Neural progenitor cell (in vitro differentiated cells): ENCODE measurements at places on chromosomes 1 and 21. TPM values are rescaled to one million over a fixed set of nuclear protein-coding genes. Genes with fewer than 3 reads are reported as not detected.

DNA sequence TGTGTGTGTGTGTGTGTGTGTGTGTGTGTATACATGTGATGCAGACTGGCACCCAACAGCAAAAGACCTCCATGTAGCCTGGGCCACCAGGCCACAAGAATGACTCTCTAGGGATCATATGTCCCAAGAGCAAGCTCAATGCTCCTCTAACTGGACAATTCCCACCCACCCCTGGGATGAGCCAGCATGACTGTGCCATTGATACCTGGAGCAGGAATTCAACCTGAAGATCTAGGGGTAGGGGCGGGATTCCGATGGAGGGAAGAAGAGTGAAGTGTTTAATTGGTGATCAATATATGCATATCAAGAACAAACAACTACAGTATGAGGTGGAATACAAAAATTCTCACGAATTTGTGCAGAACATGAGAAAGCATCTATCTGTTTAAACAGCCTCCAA, 136.2 kb downstream of the PSMG1 start:
- DNase-seq, result no peak

DNA sequence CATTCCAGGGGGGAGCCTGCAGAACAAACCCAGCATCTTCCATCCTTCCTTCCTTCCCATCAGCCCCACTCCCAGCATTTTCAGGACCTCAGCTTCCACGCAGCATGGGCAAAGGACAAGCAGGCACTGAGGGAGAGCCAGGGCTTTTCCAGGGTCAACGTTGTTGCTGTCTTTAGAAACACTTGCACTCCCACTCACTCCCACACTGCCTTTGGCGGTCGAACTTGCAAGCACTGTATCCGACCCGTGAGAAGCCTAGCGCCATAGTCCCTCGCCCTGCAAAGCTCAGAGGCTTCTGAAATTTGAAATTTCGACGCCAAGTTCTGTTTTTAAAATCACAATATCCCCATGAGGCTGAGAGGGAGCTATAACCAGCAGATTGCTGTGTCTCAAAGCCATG, 47.4 kb downstream of the KCNAB2 start:
- DNase-seq, result no peak

GRCh38 chr1:228734881-228735801, at the start of gene RHOU:
TSS of gene RHOU (plus strand) at chr1:228735479. CDS start at chr1:228735743, 264 bp downstream.
- peak; percentile 88 for DNase-seq

DNA sequence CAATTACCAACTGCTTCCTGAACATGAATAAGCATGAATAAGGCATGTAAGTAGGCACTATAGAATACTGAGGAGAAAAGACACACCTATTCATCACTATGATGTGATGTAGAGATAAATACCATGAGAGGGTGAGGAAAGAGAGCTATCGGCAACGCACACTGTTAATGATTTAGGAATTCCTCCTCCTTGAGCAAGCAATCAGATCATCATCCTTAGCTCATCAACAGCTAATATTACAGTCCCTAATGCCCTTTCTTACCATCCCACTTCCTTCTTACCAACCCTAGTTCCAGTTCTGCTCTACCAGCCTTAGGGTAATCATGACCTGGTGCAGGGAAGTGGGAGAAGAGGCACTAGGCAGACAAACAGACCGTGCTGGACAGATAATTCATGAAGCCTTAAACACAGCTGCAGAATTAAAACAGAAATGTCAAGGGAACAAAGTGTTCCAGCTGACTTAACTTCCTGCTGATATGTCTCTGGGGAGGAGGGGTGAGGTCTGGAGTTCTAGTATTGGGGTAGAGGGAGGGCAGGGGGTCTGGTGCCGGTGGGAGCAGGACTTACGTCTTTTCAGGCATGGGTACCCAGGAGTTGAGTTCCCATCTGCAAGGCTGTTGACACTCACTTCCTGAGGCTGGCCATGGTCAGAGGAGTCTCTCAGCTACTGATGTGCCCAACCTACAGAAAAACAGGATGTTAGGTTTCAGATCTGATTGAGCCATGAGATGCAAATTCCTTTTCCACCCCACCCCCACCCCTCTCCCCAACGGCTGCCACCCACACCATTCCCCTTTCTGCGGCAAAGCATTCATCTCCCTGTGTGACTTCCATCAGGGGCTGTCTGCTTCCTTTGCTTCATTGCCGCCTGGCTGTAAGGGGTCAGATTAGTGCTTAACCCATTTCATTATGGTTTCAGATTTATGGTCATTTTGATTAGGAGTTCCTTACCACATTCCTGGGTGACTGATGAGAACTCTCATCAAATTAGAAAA, 12.6 kb upstream of the RCSD1 start:
- DNase-seq, result peak; percentile 25

The TFF2 gene
- not detected in 2 replicates for total RNA-seq
